ENCODE measurements at places on chromosomes 1 and 21. TPM values are rescaled to one million over a fixed set of nuclear protein-coding genes. Genes with fewer than 3 reads are reported as not detected.

The KCNE2 gene
- total RNA-seq, result 0.55 TPM

The WNT3A gene
- total RNA-seq, result not detected

- H3K27ac ChIP-seq, result no peak overlapping the region
- DNase-seq, result no peak
- H3K4me3 ChIP-seq, result no peak overlapping the region
- H3K36me3 ChIP-seq, result no peaks in the 10 kb centered on the region
These were observed 240.6 kb downstream of the BRINP2 start for GRCh38 chr1:177411381-177411780.

- no peak overlapping the region for H3K27ac ChIP-seq
- H3K36me3 ChIP-seq, result peaks cover 34% of the 10 kb centered on the region
These were observed 30.3 kb upstream of the KCNQ4 start for GRCh38 chr1:40753142-40753882.

DNA sequence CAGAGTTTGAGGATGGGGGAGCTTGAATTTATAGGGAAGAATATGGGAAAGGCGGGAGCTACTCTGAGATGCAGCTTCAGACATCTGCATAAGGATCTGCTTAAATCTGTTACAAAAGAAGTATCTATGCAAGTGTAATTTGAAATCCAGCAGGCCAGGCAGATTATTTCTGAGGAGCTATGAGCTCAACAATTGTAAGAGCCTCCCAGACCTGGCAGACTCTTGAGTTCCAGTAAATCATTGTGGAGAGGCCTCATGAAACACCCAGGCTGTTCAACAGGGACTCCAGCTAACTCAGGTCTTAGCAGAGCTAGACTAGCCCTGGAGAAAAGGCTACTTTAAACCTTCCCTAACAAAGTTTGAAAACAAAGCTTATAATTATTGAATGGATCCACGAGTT, 647.5 kb upstream of the CHRM3 start:
- no peaks in the 10 kb centered on the region for H3K27me3 ChIP-seq
- no peak overlapping the region for H3K4me3 ChIP-seq
- DNase-seq, result no peak
- peaks cover 2% of the 10 kb centered on the region for H3K4me1 ChIP-seq

The AMY2A gene
- total RNA-seq, result not detected

The OR2M2 gene
- not detected for total RNA-seq

GRCh38 chr1:233928123-233928522, 23.6 kb downstream of the SLC35F3 start:
- H3K27ac ChIP-seq, result no peak overlapping the region
- H3K4me1 ChIP-seq, result no peaks in the 10 kb centered on the region
- H3K27me3 ChIP-seq, result no peaks in the 10 kb centered on the region

DNA sequence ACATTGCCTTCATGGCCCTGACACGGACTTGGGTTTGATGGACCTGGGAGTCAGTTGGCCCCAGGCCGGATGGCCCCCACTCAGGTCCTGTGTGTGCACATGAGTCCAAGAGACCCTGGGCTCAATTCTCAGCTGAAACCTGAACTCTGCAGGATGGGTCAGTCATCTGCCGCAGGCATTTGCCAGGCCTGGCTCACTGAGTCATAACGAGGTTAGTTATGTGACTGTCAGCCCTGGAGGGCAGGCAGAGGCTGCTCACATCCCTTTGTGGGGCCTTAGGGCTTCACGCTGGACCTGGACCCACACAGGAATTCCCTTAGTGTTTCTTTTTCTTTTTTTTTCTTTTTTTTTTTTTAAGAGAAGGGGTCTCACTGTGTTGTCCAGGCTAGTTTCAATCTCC, 46.5 kb downstream of the PSMG1 start:
- no peaks in the 10 kb centered on the region for H3K4me1 ChIP-seq
- H3K4me3 ChIP-seq, result no peak overlapping the region
- no peak for DNase-seq
- no peak overlapping the region for H3K27ac ChIP-seq

DNA sequence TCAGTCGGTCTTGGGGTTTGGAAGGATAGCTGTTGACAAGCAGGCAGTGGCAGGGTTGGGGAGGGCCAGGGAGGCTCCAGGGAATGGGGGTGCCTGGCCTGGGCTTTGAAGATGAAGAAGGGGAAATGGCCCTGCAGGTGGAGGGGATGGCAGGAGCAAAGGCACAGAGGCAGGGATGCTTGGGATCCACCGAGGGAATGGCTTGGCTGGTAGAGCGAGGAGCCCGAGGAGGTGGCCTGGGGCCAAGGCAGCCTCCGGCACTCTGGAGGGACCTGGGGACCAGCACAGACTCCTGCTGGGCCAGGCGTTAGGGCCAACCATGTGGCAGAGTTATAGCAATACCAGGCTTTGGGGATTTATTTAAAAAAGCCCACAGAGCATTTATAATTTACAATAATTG, 62.9 kb upstream of the EDN2 start:
- no peaks in the 10 kb centered on the region for H3K4me1 ChIP-seq
- H3K4me3 ChIP-seq, result no peak overlapping the region
- no peaks in the 10 kb centered on the region for H3K36me3 ChIP-seq
